HFF-Myc (cell line): ENCODE measurements at places on chromosomes 6 and 20.

DNA sequence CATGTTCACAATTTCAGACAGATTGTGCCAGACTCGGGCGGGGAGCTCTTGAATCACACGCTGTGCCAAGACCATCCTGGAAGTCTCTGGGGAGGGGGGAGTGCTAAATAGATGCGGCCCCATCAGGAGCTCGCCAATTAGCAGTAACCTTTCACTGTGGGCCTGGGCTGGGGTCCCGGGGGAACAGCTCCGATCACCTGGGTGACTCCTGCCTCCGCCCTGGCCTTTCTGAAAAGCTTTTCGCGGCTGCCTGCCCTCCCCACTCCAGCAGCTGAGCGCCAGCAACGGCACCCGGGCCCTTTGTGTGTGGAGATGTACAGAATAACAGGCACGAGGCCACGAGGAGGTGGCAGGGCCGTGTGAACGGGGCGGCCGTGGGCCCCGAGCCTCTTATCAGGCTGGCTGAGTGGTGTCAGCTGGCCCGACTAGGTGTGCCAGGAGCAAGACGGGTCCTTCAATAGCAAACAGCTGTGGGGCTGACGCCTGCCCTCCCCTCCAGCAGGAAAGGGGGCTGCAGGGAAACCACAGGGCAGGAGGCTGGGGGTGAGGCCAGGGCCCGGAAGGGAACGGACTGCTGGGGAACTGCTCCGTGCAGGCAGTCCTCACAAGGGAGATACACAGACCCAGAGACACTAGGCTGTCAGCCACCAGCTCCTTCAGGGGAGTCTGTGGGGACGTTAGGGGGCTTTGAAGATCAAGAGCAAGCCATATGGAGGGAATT lies 56.8 kb downstream of the NOL4L start:
- DNase-seq = no peak

- no peak for DNase-seq
Observed at GRCh38 chr6:130766239-130767144, 60.7 kb upstream of the SMLR1 start.

DNA sequence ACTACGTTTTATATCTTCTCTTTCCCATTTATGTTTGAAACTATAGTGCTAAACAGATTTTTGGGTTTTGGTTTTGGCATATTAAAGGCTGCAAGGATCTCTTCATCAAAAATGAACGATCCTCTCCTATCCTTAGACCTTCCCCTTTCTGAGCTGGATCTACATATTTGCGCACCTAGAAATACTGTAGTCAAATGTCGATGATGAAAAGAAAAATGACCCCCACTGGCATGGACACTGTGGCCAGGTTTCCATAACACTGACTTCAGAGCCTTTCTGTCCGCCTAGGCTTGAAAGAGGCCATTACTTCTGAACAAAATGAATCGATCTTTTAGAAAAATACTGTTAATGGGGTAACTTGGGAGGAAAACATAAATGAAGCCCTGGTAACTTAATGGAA lies 5.8 kb downstream of the FLRT3 start:
- DNase-seq = no peak

DNA sequence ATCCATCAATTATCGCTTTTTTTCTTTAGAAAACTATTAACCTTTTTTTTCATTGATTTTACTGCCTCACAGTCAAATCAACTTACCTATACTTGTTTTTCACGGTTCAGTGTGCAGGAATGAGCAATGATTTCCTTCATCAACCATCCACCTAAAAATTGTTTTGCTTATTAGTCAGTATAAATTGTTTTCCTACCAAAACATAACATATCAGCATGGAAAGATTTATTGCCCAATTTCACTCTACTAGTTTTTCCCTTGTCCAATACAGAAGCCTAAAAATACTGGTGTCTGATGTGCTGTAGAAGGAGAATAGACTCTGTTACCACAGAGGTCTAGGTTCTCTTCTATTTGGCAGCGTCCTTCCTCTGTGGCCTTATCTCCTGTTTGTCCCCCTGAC lies 558.2 kb upstream of the CITED2 start:
- no peak for DNase-seq
